Esophagus squamous epithelium (tissue), 5 donors: ENCODE measurements at places on chromosomes 12 and 14. TPM values are rescaled to one million over a fixed set of nuclear protein-coding genes. Genes with fewer than 3 reads are reported as not detected.

The SLC39A9 gene
- total RNA-seq = 66.4 TPM

The SLC7A7 gene
- not detected for total RNA-seq

The GSG1 gene
- not detected for total RNA-seq

GRCh38 chr12:98730412-98730811 lies 85.3 kb downstream of the APAF1 start:
- no peak overlapping the region for H3K4me3 ChIP-seq
- H3K4me1 ChIP-seq = no peaks in the 10 kb centered on the region
- no peak for DNase-seq
- no peaks in the 10 kb centered on the region for H3K27me3 ChIP-seq

- H3K4me3 ChIP-seq = no peak overlapping the region
- no peaks in the 10 kb centered on the region for H3K27me3 ChIP-seq
- H3K4me1 ChIP-seq = no peaks in the 10 kb centered on the region
- no peak for DNase-seq
Measured at GRCh38 chr12:66242311-66242710, 53.3 kb downstream of the IRAK3 start.

GRCh38 chr14:104318558-104319490 lies 180.4 kb downstream of the KIF26A start:
- no peak overlapping the region for H3K4me3 ChIP-seq
- DNase-seq = no peak
- H3K27ac ChIP-seq = no peak overlapping the region
- H3K4me1 ChIP-seq = no peaks in the 10 kb centered on the region
- no peaks in the 10 kb centered on the region for H3K36me3 ChIP-seq
- H3K27me3 ChIP-seq = no peaks in the 10 kb centered on the region

The KRT6B gene
- total RNA-seq = 3,585 TPM
